ENCODE measurements at places on chromosomes 2 and 18. TPM values are rescaled to one million over a fixed set of nuclear protein-coding genes. Genes with fewer than 3 reads are reported as not detected.

The PLEKHA3 gene
- 36.7 TPM for total RNA-seq

DNA sequence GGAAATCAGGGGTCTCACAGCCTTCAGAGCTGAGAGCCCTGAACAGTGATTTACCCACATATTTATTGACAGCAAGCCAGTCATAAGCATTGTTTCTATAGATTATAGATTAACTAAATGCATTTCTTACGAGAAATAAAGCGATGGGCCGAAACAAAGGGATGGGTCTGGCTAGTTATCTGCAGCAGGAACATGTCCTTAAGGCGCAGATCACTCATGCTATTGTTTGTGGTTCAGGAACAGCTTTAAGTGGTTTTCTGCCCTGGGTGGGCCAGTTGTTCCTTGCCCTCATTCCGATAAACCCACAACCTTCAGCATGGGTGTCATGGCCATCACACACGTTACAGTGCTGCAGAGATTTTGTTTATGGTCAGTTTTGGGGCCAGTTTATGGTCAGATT is 36.4 kb downstream of the TANC1 start:
- no peaks in the 10 kb centered on the region for H3K36me3 ChIP-seq
- DNase-seq = no peak
- H3K4me1 ChIP-seq = no peaks in the 10 kb centered on the region
- H3K27me3 ChIP-seq = peaks cover 11% of the 10 kb centered on the region

GRCh38 chr2:120737340-120738101 is 1.9 kb downstream of the GLI2 start:
- peaks cover 75% of the 10 kb centered on the region for H3K27me3 ChIP-seq
- DNase-seq = no peak
- no peak overlapping the region for H3K27ac ChIP-seq

- peaks cover 7% of the 10 kb centered on the region for H3K4me1 ChIP-seq
- peak overlapping the region; percentile 20 for H3K4me3 ChIP-seq
- H3K36me3 ChIP-seq = peaks cover 7% of the 10 kb centered on the region
- H3K27ac ChIP-seq = no peak overlapping the region
- peaks cover 45% of the 10 kb centered on the region for H3K27me3 ChIP-seq
These were observed 734 bp downstream of the KCNG2 start for GRCh38 chr18:79798346-79798998.

- no peaks in the 10 kb centered on the region for H3K4me1 ChIP-seq
- no peak overlapping the region for H3K27ac ChIP-seq
- no peaks in the 10 kb centered on the region for H3K36me3 ChIP-seq
- H3K27me3 ChIP-seq = no peaks in the 10 kb centered on the region
- H3K4me3 ChIP-seq = no peak overlapping the region
These were observed 145.5 kb downstream of the LRATD1 start for GRCh38 chr2:14778015-14778414.

DNA sequence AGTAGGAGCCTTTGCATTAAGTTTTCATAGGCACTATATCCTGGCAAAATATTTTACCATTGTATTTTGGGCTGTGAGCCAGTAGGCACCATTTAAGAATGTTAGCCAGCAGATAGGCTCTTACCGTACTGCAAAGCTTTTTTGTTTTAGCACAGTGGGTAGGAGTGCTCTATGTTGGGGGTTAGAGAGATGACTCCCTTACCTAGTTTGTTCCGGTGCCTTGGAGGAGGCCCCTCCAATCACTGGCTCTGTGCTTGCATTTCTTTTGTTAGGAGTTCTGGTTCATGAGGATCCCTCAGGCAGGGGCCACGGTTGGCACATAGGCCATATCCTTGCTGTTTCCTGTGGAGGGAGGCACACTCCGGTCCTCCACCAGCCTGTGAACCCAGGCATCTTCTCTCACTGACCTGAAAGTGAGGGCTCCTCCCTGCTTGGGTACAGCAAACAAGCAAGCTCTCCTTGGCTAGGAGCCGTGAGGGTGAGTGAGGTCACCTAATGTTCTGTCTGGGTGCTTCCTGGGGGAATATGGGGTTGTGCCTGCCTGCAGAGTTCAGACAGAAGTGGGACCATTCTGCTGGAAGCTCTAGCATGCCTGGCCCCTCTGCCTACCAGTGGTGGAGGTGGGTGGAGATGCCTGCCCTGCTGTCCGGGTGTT is 29.8 kb downstream of the LTBP1 start:
- no peak overlapping the region for H3K27ac ChIP-seq
- DNase-seq = no peak
- H3K4me3 ChIP-seq = no peak overlapping the region
- peaks cover 20% of the 10 kb centered on the region for H3K36me3 ChIP-seq

DNA sequence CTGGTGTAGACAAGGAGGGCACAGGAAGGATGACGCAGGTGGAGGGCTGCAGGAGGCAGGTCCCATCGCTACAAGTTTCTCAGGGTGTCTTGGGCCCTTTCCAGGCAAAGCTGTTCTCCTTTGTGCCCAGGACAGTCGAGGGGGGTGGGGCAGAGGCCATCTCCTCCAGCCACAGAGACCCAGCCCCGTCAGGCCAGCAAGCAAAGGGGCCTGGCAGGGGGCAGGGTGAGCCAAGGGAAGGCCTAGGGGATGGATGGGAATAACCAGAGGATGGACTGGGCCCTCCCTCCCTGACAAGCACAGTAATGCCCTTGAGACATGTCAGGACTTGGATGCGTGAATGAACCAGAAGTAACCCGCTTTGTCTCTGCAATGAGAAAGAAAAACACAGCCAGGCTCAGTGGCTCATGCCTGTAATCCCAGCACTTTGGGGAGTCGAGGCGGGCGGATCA is 6.3 kb downstream of the TCF23 start:
- no peak for DNase-seq
- H3K27ac ChIP-seq = no peak overlapping the region
- H3K4me3 ChIP-seq = no peak overlapping the region
- H3K27me3 ChIP-seq = no peaks in the 10 kb centered on the region
- H3K4me1 ChIP-seq = no peaks in the 10 kb centered on the region
- no peaks in the 10 kb centered on the region for H3K36me3 ChIP-seq

GRCh38 chr2:27912512-27912911 is 22.0 kb downstream of the BABAM2 start:
- no peak overlapping the region for H3K4me3 ChIP-seq
- peak overlapping the region; percentile 14 for H3K27ac ChIP-seq
- H3K4me1 ChIP-seq = peaks cover 15% of the 10 kb centered on the region
- H3K36me3 ChIP-seq = peaks cover 13% of the 10 kb centered on the region
- DNase-seq = no peak
